ENCODE measurements at places on chromosomes 3 and 15.

GRCh38 chr15:51678096-51678495 lies 3.2 kb upstream of the SCG3 start:
- no peak for DNase-seq

- no peak for DNase-seq
Measured at GRCh38 chr3:38805765-38806386, 10.1 kb downstream of the SCN10A start.

- DNase-seq = no peak
Measured at GRCh38 chr3:127451321-127451720, 139.2 kb downstream of the TPRA1 start.

DNA sequence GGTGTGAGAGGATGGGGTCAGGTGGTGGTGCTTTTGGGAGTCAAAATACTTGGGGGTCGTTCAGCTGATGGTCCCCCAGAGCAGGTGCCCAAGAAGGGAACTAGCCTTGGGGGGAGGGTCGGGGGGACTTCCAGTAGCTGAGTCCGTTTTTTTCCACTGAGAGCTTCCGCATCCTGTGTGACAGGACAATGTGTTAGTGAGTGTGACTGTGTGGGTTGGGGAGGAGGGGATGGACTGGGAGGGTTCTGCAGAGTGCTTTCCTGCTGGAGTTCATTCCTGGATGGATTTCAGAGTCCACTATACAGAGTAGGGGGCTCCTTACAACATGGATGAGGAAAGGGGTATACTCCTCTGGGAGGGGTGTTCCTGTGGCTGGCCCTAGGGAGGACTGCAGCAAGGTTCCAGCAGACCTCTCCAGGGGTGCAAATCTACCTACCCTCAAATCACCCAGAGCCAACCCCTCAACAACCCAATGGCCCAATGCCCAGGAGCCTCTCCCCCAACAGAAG lies 601 bp upstream of the HYAL2 start:
- DNase-seq = no peak

DNA sequence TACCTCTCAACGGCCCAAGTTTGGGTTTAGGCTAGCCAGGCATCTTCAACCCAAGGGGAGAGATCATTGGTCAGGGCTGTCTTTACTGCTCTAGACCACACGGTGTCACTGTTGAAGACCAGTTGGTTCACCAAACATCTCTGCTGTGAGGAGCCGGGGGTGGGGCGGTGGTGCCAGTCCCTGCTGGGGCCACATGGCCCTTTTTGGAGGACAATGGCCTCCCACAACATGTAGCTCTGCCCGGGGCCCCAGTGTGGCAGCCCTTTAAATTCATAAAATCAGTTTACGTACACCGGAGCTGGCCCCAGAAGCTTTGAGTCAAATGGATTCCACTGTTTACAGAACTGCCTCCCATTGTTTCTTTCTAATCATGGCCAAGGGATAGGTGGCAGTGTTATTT lies 19.1 kb upstream of the TM4SF18 start:
- no peak for DNase-seq

DNA sequence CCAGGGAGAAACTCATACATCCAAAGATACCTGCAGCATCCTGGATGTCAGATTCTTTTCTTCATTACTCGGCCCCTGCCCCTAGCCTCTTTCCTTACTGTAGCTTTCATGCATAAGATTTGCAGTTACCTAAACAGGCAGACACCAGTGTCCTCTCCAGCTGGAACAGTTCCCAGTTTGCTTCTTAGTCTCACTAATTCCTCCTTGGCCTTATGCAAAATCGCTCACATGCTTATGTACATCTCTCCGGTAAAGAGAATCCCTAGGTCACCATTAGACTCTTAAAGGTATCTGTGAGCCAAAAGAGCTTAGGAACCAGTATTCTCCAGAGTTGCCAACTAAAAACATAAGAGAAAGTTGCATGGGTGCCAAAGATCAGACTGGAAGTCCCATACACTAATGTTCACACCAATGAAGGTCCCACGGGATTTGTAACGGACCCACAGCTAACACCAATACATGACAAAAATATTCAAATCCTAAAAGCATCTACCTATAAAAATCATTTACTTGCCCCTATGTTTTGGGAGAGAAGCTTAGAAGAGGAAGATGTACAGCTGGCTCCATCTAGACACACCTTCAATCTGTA lies 66.6 kb downstream of the CBLB start:
- DNase-seq = no peak

DNA sequence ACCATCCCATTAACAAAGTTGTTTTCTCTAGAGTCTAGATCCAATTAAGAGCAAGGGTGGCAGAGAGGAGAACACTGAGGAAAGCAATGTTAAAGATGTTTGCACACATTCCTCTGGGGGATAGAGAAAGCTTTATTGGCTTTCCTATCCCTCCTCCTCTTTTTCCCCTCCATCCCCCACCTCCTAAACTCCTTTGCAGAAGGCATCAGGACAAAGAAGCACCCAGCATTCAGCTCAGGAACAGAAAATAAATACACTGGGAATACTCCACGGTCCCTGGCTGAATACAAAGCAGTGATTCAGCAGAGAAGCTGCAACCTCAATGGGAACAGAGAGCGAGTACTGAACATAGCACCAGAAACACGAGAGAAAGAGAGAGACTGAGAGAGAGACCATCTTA lies 21.9 kb downstream of the LSAMP start:
- no peak for DNase-seq

DNA sequence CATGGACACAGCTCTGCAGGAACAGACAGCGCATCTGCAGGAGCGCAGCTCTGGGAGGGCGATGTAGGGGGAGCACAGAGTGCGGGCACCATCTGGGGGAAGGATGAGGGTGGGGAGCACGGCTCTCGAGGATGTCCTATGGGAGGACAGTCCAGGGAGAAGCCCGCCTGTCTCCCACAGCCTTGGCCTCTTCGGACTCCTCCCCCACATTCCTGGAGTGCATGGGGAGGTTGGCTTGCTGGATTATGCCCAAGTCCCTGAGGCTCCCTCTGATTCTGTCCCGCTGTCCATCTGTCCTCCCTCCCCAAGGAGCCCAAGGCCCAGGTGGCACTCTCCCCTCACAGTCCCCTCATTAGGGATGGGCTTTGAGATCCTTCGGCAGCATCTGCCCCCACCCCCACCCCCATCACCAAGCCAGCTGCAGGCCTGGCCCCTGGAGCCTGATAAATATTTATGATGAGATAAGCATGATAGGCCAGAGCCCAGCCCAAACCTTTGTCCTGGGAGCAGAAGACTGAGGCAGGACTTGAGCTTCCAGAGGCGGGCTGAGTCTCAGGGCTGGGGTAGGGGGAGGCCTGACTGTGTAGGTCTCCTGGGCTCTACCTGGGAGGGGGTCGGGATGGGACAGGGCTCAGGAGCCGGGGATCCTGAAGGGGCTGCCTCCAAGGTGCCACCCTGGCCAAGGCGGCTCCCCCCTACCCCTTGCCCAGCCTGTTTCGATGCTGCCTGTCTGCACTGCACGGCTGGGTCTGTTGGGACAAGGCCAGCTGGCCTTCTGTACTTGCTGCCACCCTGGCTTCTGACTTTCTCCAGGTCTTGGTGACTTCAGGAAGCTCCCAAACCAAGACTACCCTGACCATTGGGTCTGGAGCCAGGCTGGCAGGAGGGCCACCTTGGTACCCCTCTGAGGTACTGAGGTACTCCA lies 28.6 kb upstream of the SEMA3F start:
- no peak for DNase-seq

Measured in effector CD8-positive, alpha-beta T cell (primary cell).